ENCODE measurements at places on chromosomes 4 and X. TPM values are rescaled to one million over a fixed set of nuclear protein-coding genes. Genes with fewer than 3 reads are reported as not detected.

The ALPK1 gene
- total RNA-seq, result 1.6 TPM

The GABRB1 gene
- not detected for total RNA-seq

The CLIC2 gene
- 0.20 TPM for total RNA-seq

The RAB33B gene
- 2.5 TPM for total RNA-seq

The FAM184B gene
- total RNA-seq, result 0.07 TPM

The MAOA gene
- total RNA-seq, result 0.40 TPM

The TCEAL7 gene
- not detected for total RNA-seq

The SATL1 gene
- not detected for total RNA-seq

The SPOCK3 gene
- not detected for total RNA-seq

The CDX4 gene
- not detected for total RNA-seq

The PTPN13 gene
- total RNA-seq, result 5.2 TPM

The OCIAD2 gene
- 126 TPM for total RNA-seq

The PCDH18 gene
- not detected for total RNA-seq

The SYTL5 gene
- 0.40 TPM for total RNA-seq

The MAGEB1 gene
- not detected for total RNA-seq

The C1QTNF7 gene
- total RNA-seq, result not detected

The ANXA10 gene
- total RNA-seq, result 3.4 TPM

The LRIT3 gene
- total RNA-seq, result not detected

The SSX2 gene
- total RNA-seq, result not detected

The RADX gene
- total RNA-seq, result not detected

The REELD1 gene
- total RNA-seq, result not detected

The PNMA3 gene
- 0.27 TPM for total RNA-seq

The STAP1 gene
- total RNA-seq, result not detected

The GABRG1 gene
- total RNA-seq, result not detected

The PHKA1 gene
- total RNA-seq, result 29.2 TPM

The CSAG3 gene
- total RNA-seq, result not detected

The ANKRD17 gene
- 26.4 TPM for total RNA-seq

The ATP10D gene
- total RNA-seq, result 2.9 TPM

The NXF2 gene
- total RNA-seq, result not detected

The RCHY1 gene
- total RNA-seq, result 14.4 TPM

The TBC1D25 gene
- total RNA-seq, result 13.6 TPM

The NLRP2B gene
- not detected for total RNA-seq

The ARHGAP36 gene
- not detected for total RNA-seq

The LDOC1 gene
- 105 TPM for total RNA-seq

The HDX gene
- total RNA-seq, result 4.3 TPM

The MAGEA12 gene
- total RNA-seq, result 0.12 TPM

The NLGN3 gene
- 1.3 TPM for total RNA-seq

The MORF4L2 gene
- total RNA-seq, result 493 TPM

The CCDC158 gene
- total RNA-seq, result not detected

The TLR8 gene
- not detected for total RNA-seq

Measured in A549 treated with ZK216348 at 1 μM for 4 hours (cell line).